ENCODE measurements at places on chromosomes 3 and 15.

GRCh38 chr15:42826251-42826890 lies 89.4 kb upstream of the CDAN1 start:
- no peak for DNase-seq

DNA sequence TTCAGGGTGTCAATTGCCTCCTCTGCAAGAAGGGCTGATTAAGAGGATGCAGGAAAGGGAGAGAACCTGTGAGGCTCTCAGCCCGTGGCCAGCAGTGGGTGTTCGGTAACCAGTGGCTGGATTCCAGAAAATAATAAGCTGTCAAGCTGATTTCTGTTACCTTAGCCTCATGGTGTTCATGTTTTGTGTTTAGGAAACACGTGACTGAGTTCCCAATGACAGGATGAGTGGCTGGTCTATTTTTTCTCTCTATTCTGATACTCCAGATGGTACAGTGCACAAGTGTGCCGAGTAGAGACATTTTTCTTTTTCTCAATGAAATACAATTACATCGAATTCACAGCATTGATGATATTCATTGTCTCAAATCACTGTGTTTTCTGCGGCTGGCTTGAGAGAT lies 43.6 kb downstream of the EDEM1 start:
- DNase-seq: no peak

GRCh38 chr15:92473756-92474155 lies 80.1 kb downstream of the ST8SIA2 start:
- no peak for DNase-seq

DNA sequence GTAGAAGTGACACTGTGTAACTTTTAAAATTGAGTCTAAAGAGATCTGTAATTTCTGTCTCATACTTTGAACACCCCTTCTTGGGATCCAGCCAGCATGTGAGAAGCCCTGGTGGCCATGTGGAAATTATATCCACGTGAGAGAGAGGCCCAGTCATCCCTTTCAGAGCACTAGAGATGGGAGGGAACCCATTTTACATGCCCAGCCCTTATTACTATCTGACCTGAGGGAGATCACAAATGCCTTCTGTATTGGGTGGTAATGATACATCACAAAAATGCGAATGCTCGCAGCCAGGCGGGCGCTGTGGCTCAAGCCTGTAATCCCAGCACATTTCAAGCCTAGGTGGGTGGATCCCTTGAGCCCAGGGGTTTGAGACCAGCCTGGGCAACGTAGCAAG lies 27.3 kb upstream of the TRAK1 start:
- DNase-seq: no peak

- no peak for DNase-seq
Observed at GRCh38 chr15:40244961-40245523, 6.2 kb downstream of the PAK6 start.

GRCh38 chr3:101312545-101312944 lies 7.8 kb downstream of the IMPG2 start:
- DNase-seq: no peak

GRCh38 chr15:49842031-49842730 lies 221.3 kb downstream of the DTWD1 start:
- no peak for DNase-seq

DNA sequence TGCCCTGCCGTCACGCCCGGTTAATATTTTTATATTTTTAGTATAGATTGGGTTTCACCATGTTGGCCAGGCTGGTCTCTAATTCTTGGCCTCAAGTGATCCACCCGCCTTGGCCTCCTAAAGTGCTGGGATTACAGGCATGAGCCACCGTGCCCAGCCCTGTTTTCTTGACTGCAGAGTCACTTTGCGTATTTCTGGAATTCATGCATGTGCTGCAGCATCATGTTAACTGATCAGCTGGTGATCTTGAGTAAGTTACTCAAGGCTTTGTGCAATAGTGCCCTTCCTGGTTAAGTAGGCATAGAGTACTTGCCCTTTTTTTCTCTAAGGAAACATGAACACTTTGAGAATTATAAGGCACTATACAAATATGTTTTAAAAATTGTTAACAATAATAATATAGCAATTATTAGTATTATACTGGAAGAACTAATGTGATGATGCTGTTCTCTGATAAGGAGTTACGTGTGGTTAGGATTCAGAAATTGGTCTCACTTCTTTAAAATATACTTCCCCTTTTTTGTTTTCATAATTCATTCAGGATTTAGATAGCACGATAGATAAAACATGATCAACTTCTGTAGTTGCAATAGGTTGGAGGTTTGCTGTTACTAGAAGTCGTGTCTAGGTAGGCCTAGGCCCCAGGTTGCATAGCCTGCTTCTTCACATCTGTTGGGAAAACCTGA lies 33.6 kb downstream of the GPR171 start:
- no peak for DNase-seq

DNA sequence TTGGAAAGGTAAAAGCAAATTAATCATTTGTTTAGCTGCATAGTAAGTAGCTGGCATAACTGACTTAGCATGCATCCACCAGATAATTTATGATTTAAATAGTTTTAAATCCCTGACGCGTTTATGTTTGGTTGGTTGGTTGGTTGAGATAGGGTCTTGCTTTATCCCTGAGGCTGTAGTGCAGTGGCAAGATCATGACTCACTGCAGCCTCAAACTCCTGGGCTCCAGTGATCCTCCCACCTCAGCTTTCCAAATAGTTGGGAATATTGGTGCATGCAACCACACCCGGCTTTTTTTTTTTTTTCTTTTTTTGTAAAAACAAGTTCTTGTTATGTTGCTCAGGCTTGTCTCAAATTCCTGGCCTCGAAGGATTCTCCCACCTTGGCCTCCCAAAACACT lies 263.4 kb downstream of the MCTP2 start:
- no peak for DNase-seq

- DNase-seq: no peak
Observed at GRCh38 chr15:62071711-62072308, 5.0 kb downstream of the C2CD4A start.

DNA sequence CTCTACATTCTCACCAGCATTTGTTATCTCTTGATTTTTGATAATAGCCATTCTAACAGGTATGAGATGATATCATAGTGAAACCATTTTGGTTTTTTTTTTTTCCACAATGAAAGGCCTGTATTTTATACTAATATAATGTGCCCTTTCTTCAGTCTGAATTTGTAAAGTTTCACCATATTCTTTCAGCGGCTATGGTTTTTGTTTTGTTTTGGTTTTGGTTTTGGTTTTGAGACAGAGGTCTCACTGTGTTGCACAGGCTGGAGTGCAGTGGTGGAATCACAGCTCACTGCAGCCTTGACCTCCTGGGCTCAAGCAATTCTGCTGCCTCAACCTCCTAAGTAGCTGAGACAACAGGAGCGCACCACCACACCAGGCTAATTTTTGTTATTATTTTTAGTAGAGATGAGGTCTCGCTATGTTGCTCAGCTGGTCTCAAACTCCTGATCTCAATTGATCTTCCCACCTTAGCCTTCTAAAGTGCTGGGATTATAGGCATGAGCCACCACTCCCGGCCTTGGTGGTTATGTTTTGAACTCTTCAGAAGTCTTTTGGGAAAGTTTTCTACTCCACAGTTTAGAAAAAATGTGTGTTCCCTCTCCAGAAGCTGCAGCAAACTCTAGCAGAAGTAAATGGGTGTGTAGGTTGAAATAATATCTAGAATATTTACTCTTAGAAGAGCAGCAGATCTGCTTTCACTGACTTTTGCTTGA lies 110.2 kb upstream of the UMPS start:
- DNase-seq: no peak

DNA sequence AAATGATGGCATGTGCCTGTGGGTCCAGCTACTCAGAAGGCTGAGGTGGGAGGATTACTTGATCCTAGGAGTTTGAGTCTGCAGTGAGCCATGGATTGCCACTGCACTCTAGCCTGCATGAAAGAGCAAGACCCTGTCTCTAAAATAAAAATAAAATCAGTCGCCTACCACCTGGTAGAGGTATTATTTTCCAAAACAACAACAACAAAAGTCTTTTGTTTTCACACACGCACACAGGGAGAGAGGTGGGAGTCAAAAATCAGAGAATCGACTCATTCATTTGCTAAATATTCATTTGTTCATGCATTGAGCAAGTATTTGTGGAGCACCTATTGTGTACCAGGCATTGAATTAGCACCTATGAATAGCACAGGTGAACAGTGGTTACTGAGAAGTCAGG lies 218.1 kb downstream of the LRTM1 start:
- no peak for DNase-seq

DNA sequence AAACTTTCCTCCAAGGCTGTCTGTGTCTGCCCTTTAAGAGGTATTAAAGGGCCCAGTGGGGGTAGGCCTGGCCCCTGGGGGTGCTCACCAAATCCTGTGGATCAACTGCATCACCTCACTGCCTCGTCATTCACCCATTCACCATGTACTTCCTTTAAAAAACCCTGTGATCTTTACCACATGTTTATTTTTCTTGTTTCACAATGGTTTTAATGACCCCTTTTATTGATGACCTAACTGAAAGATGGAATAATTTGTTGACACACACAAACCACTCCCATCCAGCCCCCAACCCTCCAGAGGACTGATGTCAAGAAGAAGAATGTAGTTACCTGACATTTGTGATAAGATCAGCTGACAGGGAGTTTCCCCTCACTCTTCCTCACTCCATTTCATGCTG lies 40.8 kb downstream of the KCNAB1 start:
- no peak for DNase-seq

GRCh38 chr3:101195951-101196713 lies 124.2 kb downstream of the IMPG2 start:
- no peak for DNase-seq

- no peak for DNase-seq
Observed at GRCh38 chr15:76973906-76974305, 21.0 kb upstream of the PSTPIP1 start.

GRCh38 chr3:67017211-67017610 lies 19.1 kb downstream of the KBTBD8 start:
- no peak for DNase-seq

DNA sequence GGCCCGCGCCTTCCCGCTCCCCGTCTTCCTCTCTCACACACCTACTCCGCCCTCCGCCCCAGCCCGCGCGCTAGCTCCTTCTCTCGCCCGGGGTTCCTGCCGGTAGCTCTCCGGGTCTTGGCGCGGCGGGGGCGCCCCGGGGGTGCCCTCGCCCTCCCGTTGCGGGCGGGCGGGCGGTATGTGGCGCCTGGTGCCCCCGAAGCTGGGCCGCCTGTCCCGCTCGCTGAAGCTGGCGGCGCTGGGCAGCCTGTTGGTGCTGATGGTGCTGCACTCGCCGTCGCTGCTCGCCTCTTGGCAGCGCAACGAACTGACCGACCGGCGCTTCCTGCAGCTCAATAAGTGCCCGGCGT lies 507 bp downstream of the DIPK2A start:
- no peak for DNase-seq

GRCh38 chr15:99630607-99631131 lies 64.9 kb downstream of the MEF2A start:
- no peak for DNase-seq

DNA sequence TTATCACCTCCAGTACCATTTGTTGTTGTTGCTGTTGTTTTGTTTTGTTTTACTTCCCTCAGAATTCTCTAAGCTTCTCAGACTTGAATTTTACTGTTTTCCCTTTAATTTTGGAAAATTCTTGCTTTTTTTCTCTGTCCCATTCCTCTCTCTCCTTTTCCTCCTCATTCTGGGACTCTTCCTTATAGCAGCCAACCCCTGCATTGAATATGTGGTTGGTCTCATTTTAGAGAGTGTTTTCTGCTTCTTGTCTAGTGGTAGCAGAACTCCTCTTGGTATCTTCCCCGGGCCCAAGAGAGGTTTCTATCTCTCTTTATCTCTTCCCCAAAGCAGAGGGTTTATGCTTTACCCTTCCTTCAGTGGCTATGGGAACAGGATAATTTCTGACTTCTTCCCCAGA lies 113.6 kb downstream of the SPATA16 start:
- DNase-seq: no peak

DNA sequence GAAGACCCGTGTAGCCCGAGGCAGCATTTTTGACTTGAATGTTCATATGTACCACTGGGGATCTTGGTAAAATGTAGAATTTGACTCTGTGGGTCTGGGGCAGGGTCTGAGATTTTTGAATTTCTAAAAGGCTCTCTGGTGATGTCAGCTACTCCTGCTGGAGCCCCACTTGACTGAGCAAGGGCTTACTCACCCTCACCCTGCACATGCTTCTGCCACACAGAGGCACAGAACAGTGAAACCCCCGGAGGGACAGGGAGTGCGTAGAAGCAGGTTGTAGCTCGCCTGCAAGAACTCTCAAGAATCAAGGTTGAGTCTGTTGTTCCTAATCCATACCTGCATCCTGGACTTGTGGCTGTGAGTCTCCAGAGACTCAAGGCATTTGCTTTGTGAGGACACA lies 41.1 kb downstream of the SLCO3A1 start:
- DNase-seq: no peak

- DNase-seq: no peak
Observed at GRCh38 chr3:155869691-155870090, 759 bp upstream of the GMPS start.

DNA sequence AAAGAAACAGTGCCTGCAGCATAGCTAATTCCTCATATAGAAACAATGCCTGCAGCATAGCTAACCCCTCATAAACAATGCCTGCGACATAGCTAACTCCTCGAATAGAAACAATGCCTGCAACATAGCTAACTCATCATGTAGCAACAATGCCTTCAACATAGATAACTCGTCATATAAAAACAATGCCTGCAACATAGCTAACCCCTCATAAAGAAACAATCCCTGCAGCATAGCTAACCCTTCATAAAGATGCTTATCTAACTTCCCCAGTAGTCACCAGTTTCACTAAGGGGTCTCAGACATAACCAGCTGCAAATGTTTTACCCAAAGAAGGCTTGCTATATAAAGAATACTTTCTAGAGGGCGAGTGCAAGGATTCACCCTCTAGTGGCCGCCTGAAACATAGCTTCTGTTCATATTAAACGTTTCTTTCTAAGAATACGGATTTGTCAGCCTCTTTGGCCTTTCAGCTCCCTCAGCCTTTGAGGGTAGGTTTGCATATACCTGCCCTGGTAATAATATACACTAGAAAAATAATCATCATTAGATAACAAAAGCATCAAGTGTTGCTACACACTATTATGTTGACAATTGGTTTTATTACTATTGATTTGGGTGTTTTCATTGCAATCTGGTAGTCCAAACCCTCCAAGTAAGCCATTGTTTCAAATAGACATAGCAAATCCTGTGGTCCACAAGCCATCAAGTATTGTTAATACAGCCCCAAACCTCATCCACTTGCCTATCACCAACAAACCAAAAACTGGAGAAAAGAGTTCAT lies 44.4 kb upstream of the FAN1 start:
- DNase-seq: no peak

DNA sequence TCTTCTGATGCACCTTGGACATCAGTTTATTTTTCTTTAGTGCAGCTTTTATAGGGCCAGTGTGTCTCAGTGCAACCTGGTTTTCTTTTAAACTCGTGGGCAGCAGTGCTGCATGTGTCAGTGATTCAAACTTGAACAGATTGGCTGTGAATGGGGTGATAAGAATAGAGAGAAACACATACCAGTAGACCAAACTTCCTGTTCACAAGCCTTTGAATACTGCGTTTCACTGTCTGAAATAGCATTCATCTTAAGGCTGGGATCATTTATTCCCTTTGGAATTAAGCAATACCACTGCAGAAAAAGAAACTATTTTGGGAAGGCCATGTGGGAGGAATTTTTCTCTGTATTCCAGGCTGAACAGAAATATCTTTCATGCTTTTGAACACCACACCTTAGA lies 51.7 kb downstream of the PHLDB2 start:
- no peak for DNase-seq

All from cortex of kidney (tissue), 1 donor.